ENCODE measurements at places on chromosomes 5 and 9. TPM values are rescaled to one million over a fixed set of nuclear protein-coding genes. Genes with fewer than 3 reads are reported as not detected.
A peak's percentile ranks its signal among the peaks of the same experiment; 100 is the strongest.

GRCh38 chr9:12696931-12697622 is 3.9 kb downstream of the TYRP1 start:
- no peak for DNase-seq

DNA sequence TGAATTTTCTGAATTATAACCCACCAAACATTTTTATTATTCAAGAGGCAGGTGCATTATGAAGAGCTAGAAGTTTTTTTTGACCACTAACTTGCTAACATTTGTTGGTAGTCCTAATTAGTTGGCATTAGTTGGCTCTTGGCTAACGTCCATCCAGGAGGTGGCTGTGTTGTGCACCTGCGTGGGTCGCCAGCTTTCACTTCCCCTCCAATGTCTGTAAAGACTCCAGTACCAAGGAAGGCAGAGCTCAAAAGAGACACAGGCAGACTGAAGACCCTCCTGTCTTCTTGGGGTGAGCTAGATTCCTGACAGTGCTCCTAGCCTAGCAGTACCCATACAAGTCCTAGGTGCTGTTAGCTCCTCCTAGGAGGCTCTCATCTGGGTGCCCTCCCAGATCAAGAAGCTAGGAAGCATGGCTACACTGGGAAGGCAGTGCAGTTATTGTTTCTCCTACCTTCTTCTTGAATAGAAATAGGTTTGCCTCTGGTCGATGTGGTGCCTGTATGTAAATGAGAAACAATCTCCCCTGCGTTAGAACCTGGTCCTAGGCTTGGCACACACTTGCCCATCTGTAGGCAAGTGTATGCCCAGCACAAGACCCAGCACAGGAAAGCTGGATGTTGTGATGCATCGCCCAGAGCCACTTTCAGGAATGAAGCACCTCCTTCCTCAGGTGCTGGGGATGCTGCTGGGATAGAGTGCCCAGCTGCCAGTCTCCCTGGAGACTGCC is 190.9 kb downstream of the ICE1 start:
- no peak for DNase-seq

DNA sequence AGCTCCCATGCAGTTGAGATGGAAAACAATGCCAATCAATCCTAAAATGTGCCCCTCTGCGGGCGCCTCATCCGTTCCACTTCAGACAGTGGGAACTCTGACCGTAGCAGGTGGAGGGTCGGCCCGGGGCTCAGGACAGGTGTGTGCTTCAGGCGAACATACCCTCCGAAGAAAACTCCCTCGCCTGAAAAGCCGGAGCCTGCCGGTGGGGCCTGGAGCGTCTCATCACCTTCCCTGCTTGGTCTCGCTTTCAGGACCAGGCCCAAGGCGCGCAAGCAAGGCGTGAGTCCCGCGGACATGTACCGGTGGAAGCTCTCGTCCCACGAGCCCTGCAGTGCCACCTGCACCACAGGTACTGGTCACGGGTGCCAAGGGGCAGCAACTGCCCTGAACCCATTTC is 26.4 kb downstream of the ADAMTSL2 start:
- DNase-seq = no peak

DIRAS2 gene
- total RNA-seq = 1.7 TPM

CDC23 gene
- 46.9 TPM for total RNA-seq

DNA sequence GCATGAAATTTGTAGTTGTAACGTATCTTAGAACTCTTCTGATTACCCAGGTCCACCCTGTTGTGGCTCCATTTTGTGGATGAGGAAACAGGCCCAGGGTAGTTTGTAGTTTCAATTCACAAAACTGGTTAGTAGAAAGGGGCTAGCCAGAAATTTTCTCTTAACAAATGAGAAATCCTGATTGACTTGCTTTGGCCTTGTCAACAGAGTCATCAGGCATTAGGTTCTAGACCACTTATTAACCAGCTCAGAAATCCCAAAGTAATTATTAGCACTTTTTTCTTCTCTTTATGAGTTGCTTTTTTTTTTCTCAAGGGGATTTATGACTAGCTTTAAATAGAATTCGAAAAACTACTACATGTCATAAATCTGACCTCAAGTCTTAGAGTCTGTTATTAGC is 160.2 kb downstream of the SH3GL2 start:
- no peak for DNase-seq

DNA sequence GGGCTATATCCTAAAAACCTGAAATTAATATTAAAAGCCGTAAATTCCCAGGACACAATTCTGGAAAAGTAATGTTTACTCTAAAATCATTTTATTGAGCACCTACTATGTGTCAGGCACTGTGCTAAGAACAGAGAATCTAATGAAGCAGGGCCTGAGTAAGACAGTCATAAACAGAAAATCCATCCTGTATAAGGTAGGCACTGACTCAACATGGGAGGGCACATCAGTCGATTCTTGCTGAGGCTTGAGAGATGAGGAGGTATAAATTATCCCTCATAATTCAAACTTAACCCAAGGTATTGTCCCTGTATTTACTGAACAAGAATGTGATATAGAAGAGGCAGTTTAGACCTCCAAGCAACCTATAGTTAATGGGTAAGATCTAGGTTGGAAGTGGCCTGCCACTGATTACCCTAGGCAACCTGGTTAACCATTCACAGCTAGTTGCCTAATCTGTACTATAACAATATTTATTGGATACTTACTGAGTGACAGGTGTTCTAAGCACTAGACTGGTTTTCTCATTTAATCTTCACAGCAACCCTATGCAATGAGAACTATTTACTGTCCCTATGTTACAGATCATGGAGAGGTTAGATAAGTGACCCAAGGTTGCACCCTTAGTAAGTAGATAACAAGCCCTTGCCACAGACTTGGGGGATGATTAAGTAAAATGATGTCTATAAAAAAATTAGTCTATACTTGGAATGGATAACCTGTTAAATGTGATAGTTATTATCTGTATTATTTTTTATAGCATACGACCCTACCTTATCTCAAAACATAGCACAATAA is 317.7 kb downstream of the PDE4D start:
- DNase-seq = peak; percentile 41

OR1Q1 gene
- total RNA-seq = not detected

TXNDC8 gene
- not detected for total RNA-seq

DNA sequence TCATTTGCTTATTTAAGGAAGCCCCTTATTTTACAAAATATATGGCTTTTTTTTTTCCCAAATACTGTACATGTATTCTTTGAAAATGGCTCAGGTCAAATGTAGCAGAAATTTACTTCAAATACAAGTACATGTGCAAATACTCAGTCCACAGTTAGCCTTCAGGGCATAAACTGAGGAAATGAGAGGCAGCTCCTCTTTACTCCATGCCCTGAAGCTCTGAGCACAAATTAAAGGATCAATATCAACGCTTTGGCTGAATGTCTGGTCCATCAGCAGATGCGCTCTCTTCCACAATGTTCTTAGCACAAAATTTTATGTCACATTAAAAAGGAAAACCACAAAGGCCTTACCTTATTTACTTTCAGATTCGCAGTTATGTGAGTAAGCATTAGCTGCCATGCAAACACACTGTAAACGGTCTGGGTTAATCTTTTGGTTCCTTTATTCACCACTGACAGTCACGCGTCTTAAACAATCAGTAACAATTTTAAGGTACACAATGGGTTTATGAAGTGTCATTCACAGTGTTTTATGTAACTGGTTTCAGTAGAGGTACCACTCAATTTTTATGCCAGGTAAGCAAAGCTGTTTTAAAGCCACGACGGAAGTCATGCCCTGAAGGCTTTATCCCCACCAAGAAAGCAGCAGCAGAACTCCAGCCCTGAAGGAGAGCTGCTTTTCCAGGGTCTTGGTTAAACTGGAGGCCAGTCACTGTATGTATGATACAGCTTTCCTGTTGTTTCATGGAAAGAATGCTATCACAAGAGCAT is 103.4 kb downstream of the OTULIN start:
- DNase-seq = no peak

GRCh38 chr9:81492710-81493447 is 196.5 kb downstream of the TLE1 start:
- peak; percentile 2 for DNase-seq

GRCh38 chr5:108653201-108653600 is 94.5 kb upstream of the FER start:
- no peak for DNase-seq

- DNase-seq = no peak
Measured at GRCh38 chr5:153276151-153276550, 214.3 kb upstream of the GRIA1 start.

BHMT2 gene
- not detected for total RNA-seq

GRCh38 chr5:98540056-98540455 is 233.4 kb upstream of the RGMB start:
- DNase-seq = no peak

SGCD gene
- total RNA-seq = not detected

F12 gene
- total RNA-seq = 14.3 TPM

- DNase-seq = no peak
Measured at GRCh38 chr5:178438796-178439195, 151.4 kb downstream of the COL23A1 start.

ZNF483 gene
- total RNA-seq = not detected

SLC46A2 gene
- not detected for total RNA-seq

- no peak for DNase-seq
Measured at GRCh38 chr9:118268046-118268445, 563.8 kb downstream of the TLR4 start.

SAPCD2 gene
- total RNA-seq = 38.4 TPM

PCDHB8 gene
- 0.21 TPM for total RNA-seq

DNA sequence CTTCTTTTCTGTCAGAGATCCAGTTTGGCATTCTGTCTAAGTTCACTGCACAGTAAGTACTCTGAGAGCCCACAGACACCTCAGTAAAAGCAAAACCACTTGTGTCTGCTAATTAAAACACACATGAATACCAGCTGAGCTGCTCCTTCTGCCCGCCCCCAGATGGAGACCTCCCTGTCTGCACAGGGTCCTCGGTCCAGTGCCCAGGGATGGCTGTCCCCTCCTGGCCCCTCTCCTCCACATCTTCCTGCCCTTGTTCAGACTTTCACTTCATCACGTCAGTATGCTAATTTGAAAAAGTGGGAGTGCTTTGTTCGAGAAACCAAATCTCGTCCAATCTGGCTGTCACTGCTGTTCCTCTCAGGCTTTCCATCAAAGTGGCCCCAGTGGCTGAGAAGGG is 43.5 kb downstream of the LIX1 start:
- DNase-seq = no peak

DNA sequence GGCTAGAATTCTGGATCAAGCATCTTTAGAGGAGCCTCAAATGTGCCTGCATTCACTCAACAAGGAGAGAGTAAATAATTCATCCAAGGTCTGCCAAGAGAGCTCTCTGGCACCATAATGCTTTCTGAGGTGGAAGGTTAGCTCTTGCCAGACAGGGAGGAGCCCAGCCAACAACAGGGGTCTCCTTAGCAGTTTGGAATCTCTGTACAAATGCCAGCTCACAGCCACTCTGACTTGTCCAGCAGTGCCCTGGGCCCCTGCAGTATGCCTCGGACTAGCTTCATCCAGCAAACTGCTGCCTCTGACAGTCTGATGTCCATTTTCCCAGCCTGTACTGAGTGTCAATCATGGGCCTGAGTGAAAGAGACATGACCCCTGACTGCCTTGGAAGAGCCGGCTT is 127.2 kb upstream of the SLC44A1 start:
- DNase-seq = no peak

DNA sequence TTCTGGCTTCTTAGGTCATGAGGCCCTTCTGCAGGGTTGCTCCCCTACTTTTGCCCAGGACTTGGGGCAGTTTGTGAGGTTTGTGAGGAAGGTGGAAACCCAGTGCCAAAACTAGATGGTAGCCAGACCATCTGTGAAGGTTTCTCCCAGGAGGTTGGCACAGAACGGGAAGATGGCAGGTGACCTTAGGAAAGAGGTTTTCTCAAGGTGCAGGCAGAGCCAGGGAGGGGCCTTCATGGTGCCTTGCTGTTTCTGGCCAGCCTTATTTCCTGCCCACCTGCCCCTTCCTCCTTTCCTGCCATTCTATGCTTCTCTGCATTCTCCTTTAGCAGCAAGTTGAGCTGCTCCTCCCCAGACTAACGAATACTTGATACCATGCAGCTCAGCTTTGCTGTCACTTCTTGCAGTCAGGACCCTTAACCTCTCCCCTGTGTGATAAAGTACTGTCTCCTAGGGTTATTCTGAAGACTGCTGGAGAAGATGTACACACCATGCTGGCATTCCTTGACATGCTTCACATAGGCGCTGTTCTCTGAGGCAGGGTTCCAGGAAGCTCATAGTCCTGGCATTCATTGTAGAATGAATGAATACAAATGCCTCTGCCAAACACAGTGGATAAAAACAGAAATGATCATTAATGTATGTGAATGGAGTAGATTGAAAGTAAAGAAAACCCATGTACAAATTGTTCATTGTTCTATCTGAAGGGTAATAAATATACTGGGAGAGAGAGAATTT is 154.3 kb downstream of the KDM4C start:
- no peak for DNase-seq

GLDC gene
- total RNA-seq = 5.1 TPM

IL9 gene
- not detected for total RNA-seq

DPYSL3 gene
- total RNA-seq = 26.6 TPM

DNA sequence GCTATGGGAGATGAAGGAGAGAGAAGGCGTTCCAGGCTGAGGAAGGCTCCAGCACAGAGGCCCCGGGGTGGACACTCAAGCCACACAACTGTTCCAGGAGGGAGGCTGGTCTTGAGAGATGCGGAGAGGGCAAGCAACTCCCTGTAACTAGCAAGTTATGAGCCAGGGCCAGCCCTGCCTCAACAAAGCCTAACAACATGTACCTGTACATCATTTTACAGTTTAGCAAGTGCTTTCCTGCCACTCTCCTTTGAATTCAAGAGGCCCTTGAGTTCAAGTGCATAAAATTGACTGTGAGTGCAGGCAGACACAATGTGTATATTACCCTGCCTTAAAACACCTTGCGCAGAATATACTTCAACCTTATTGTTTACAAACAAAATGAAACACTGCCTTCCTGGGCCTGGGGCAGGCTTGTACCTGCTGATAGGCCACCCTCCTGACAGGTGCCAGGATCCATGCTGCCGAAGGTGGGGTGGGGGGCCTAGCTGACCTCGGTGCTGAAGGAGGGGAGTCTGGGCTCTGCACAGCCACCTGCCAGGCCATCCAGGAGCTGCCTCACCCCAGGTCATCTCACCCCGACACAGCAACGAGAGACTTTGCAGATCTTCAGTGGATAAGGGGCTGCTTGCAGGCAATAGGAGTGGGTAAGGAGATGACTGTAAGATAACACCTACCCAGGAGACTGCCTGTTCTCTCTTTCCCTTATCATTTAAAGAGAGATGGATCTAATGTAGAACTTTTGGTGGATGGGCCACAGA is 80.0 kb downstream of the PPARGC1B start:
- no peak for DNase-seq

CTXN3 gene
- total RNA-seq = not detected

BAAT gene
- total RNA-seq = 18.6 TPM

IFNA13 gene
- not detected for total RNA-seq

- DNase-seq = no peak
Measured at GRCh38 chr9:74293479-74293878, 203.7 kb upstream of the RORB start.

DNA sequence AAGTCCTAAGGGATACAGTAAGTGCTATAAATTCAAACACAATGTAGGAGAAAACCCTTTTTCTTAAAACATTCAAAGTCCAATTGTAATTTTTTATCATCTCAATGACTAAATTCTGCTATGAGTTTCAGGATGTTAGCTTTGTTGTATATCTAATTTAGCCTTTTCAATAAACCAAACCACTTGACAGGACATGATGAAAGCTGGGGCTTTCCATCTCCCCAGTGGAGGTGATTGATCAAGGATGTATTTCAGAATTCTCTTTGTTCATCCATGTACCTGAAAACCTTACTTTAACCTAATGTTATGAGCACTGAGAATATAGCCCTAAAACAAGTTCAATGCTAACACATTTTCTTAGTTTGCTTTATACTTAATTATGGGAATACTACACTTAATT is 639.0 kb upstream of the ITGA1 start:
- no peak for DNase-seq

FBP2 gene
- not detected for total RNA-seq

SLC27A6 gene
- not detected for total RNA-seq

PPP3R2 gene
- not detected for total RNA-seq

OGN gene
- not detected for total RNA-seq

RALGDS gene
- 13.7 TPM for total RNA-seq

OTULINL gene
- 5.3 TPM for total RNA-seq

All from Calu3 (cell line).